ENCODE measurements at places on chromosomes 2 and 18. TPM values are rescaled to one million over a fixed set of nuclear protein-coding genes. Genes with fewer than 3 reads are reported as not detected.

COL3A1 gene
- total RNA-seq = 149 TPM

DOK6 gene
- total RNA-seq = 28.6 TPM

SERPINB10 gene
- total RNA-seq = 0.22 TPM

NEU4 gene
- 1.6 TPM for total RNA-seq

DCDC2C gene
- total RNA-seq = 2.9 TPM

KIF1A gene
- total RNA-seq = 41.2 TPM

SAP130 gene
- total RNA-seq = 12.0 TPM

DNA sequence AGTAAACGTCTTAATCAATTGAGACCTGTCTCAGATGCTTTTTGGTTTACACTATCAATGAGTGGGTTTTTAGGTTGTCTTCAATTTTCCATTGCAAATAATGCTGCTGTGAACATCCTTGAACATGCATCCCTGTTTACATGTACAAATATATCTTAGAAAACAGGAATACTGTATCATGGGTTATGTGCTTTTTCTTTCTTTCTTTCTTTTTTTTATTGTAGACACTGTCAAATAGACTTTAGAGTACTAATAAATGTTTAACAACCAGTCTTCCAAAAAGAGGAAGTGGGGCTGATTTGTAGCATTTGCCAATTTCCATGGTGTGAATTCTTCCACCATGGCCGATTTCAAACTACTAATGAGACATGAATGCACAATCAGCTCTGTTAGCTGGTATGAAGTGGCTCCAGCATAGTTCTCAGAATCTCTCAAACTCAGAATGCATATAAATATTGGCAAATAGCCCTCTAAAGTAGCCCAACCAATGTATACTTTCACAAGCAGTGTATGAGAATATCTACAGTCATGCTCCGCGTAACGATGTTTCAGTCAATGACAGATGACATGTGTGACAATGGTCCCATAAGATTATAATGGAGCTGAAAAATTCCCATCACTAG, 50.3 kb upstream of the B3GNT2 start:
- no peak for DNase-seq

DNA sequence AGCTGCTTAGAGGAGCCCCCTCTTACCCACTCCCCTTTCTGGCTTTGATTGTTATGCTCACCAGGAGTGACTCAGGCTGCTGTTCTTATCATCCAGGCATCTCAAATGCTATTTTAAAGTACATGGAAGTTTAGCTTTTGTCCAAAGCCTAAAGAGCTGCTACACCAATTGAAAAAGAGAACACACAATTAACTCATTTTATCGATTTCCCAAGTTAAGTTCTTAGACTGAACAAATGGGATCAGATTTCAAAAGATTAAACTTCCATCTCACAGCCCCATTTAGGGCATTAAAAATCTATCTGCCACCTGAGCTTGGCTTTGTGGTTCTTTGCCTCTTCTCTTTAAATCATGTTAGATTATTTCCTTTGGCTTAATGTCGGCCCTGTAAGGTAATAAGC, 81.2 kb downstream of the MYO5B start:
- DNase-seq = no peak

DNA sequence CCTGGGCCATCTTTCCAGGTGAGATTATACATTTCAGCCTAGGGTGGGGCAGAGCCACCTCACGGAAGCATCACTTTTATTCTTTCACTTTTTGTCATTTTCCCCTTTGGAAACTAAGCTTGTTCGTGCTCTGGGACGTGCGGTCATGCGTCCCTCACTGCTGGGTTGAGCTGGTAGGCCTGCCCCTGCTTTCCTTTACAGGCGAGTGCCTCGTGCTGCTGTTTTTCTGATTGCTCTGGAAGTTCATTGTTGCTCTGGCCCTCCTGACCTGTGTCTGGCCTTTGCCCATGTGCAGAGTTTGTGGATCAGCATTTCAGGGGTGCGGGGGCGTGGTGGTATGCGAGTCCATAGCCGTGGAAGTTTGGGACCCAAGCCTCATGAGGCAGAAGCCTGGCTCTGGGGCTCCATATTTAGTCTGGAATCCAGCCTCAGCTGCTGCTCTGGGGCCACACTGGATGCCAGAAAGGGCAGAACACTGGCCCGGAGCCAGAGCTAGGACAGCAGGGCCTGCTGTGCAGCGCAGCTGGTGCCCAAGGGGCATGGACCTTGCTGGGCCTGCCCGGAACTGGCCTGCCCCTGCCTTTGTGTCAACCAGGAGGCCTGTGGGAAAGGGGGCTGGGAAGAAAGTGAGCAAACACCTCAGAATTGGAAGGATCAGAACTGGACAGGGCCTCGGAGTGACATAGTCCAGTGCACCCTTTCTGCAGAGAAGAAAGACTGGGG, 51.1 kb downstream of the CTIF start:
- no peak for DNase-seq

- no peak for DNase-seq
Observed at GRCh38 chr2:240871071-240871958, 2.7 kb downstream of the AGXT start.

Data from tibial nerve (tissue), 4 donors.